ENCODE measurements at places on chromosomes 4 and X.

DNA sequence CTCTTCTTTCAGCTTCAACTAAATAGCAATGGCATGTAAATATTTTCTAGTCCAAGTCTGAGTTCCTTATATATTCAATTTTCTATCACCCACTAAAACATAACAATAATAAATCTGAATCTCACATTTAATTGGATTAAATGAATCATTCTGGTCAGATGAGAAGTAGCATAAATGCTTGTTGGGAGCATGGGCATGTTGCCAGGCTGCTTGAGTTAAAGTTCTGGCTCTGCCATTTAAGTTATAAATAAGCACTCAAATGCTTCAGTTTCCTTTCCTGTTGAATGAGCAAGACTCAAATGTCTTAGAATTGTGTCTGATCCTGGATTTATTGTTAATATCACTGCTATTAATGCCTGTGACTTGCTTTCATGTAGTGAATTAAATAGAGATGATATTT lies 496.3 kb downstream of the STPG2 start:
- DNase-seq: peak; percentile 67

DNA sequence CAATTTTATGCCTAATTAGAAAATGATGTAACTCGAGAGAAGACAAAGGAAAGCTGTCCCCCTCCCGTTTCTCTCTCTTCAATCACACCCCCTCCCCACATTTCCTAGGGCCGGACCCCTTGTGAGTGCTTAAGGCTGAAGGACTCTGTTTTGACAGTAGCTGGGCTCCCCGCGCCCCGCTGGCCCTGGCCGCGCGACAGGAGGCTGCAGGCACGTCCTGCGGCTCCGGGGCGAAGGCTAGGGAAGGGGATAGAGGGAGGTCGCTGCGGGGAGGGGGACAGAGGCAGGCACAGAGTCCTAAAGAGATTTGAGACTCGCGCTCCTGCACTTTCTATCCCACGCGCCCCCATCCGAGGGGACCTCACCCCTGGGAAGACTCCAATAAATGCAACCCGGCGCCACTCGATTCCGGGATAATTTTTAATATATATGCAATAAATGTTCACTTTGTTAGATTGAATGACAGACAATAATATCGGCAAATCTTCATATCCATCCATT lies 56.2 kb upstream of the TMEM33 start:
- no peak for DNase-seq

DNA sequence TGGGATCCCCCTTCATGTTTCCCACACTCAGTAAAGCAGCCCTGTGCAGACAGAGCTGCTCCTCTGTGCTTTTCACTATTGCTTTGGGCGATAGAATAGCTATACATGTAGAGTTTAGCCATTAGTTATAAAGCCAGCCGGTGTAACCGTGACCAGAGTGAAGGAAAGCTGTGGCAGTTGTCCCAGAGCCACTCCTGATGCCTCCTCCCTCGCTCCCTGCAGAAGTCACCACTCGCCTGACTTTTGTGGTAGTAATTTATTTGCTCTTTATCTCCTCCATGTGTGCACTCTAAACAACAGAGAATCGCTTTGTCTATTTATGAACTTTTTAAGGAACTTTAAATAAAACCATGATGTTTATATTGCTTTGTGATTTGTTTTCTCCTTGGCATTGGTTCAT lies 41.8 kb upstream of the WWC2 start:
- DNase-seq: no peak

DNA sequence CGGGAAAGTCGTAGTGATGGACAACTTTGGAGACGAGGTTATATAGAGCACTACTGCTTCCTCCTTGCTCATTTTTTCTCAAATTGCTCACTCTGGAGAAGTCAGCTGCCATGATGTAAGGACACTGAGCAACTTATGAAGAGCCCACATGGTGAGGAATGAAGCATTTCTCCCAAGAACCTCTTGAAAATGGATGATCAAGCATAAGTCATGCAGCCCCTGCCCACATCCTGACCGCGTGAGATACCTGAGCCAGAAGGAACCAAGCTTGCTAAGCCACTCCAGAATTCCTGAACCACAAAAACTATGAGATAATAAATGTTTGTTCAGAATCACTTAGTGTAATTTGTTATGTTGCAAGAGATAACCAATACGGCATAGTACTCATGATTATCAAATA lies 42.8 kb downstream of the PDE5A start:
- DNase-seq: peak; percentile 5

DNA sequence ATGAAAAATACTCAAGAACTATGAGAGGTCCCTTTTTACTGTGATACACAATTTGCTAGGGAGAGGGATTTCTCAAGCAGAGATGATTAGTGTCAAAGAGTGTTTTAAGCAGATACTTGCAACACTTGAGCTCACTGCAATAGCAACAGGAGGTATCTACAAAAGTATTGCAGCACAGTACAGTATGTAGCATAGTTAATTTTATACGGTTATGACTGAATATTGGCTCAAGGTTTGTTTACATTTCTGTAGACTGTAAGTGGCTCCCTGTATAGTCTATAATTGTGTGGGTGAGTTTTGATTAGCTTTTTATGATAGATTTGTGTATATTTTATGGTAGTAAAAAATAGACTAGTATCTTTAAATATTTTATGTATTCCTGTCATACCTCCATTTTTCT lies 1177.2 kb downstream of the TECRL start:
- DNase-seq: no peak

DNA sequence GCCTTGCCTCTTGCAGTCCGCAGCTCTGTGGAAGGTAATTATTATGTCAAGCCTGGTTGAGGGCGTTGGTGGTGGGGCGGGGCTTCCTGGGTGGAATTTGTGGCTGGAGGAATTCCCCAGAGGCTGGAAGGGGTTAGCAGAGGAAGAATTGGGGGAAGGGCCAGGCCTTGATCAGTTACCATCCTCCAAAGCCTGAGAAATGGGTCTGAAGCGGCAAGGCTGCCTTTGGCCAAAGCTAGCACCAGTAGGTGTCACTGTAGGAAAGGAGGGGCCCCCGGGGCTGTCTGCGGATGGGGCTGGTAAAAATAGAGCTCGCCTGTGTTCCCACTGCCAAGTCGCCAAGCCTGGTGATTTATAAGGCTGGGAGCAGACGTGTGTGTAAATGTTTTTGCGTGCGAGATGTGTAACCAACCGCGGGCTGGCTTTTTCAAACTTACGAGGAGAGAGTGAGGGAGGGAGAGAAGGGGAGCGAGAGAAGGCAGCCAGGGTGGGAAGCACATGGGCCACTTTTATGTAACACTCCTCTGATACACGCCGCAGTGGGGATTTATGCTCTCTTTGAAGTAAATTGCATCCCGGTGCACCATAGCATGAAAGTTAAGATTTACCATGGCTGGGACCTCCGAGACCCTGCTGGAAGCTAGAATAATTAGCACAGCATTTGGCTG lies 367.0 kb downstream of the BCOR start:
- peak; percentile 90 for DNase-seq

- no peak for DNase-seq
Observed at GRCh38 chr4:45036677-45037076, 310.3 kb upstream of the GNPDA2 start.

GRCh38 chr4:67746797-67747495 lies 7.2 kb downstream of the GNRHR start:
- DNase-seq: peak; percentile 39

DNA sequence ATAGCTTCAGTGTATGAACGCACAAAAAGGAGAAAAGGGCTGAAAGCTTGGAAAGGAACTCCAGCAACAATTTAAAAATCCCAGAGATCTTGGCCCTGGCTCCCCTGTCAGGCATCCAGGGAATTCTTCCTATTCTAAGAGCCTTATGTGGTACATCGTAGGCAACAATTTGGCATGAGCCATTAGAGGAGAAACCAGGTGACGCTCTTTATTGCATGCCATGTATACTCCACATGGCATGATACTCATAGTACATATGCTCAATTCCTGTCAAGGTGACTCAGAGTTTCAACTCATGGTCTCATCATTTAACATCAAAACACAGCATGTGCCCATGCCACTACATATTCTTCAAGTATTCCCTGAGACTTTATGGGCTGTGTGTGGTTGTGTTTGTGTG lies 191.3 kb downstream of the OR13H1 start:
- DNase-seq: no peak

GRCh38 chr4:119028296-119028695 lies 107.3 kb upstream of the MYOZ2 start:
- DNase-seq: no peak

DNA sequence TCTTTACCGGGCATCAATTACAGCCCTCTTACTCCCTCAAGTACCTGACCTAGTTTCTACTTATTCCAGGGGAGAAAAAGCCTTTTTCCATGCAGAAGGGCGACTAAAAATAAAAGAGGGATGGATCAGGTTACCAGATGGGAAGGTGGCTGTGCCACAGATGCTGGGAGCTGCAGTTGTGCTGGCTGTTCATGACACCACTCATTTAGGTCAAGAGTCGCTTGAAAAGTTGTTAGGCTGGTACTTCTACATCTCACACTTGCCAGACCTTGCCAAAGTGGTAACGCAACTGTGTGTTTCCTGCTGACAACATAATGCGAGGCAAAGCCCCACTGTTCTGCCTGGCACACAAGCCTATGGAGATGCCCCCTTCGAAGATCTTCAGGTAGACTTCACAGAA lies 148.4 kb upstream of the FGF16 start:
- DNase-seq: no peak

DNA sequence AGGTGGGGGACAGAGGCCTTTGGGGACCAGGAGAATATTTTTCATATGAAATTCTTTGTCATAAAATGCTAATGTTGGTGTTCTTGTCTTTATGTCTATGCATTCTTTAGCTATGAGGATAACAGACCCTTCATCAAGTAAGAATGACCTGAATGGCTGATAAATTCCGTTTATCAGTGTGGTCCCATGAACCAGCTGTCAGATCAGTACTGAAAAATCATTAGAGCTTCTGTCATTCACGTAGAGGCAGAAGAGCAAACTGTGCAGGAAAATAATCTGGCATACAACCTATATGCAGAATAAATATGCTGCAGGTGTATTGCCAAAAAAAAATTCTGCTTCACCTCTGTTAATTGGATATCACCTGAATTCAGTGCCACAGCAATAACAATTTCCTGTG lies 828.6 kb downstream of the ADGRL3 start:
- no peak for DNase-seq

- no peak for DNase-seq
Observed at GRCh38 chr4:145387079-145387478, 94.6 kb upstream of the SMAD1 start.

DNA sequence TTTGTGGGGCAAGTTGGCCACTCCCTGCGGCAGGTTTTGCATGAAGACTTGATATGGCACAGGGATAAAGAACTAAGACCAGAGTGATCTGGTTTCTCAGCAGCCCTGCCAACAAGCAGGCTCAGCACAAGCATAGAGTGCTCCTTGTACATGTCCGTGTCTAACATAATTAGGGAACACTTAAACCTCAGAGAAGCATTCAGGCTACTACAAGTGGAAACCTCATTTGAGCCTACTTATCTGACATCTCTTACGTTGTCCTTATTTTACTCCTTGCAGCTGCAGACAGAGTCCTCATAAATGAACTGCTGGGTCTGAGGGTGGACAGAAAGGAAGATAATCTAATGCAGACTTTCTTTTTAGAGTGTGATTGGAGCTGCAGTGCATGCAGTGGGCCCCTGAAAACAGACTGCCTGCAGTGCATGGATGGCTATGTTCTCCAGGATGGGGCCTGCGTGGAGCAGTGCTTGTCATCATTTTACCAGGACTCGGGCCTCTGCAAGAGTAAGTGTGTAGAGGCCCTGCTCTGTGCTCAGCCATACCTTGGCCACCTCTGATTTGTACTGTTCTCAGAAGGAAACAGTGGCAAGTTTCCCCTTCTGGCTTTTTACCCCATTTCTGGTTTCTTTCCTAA lies 179.1 kb upstream of the ANXA3 start:
- no peak for DNase-seq

DNA sequence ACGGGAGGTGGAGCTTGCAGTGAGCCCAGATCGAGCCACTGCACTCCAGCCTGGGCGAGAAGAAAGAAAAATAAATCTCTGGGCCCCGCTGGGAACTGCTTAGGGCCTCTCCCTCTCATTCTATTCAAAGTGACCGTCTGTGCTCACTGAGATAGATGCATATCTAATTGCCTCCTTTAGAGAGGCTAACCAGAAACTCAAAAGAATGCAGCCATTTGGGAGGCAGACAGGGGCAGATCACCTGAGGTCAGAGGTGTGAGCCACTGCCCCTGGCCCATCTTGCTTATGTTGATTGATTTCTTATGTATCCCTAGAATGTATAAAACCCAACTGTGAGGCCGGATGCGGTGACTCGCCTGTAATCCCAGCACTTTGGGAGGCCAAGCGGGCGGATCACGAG lies 6.2 kb upstream of the CSF2RA start:
- DNase-seq: no peak

DNA sequence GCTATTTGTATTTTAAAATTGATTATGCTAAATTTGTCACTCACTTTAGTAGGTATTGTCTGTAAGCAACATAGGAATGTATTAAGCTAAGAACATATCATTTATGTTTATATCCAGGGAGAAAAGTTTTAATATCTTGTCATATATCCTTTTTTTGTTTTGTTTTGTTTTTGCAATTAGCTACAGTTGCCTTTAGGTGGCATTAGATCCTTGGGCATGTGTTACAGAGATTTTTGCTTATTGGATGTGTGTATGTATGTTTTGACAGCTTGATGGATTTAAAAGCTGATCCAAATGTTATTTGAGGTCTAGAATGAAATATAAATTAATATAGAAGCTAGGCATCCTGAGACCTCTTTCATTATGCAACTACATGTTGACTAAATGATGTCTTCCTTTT lies 36.1 kb upstream of the OTUD4 start:
- DNase-seq: peak; percentile 51

DNA sequence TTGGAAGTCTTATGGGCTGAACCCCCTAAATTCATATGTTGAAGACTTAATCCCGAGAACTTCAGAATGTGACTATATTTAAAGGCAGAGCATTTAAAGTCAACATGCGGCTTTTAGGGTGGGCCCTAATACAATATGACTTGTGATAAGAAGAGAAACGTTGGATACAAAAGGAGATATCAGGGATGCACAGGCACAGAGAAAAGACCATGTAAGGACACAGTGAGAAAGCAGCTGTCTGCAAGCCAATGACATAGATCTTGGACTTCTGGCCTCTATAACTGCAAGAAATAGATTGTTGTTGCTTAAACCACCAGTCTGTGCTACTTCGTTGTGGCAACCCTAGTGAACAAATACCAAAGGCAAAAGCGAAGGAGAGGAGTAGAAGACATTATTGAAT lies 42.2 kb downstream of the GABRG1 start:
- DNase-seq: no peak

- DNase-seq: peak; percentile 61
Observed at GRCh38 chrX:103533511-103534216, 14.4 kb upstream of the RAB40A start.

DNA sequence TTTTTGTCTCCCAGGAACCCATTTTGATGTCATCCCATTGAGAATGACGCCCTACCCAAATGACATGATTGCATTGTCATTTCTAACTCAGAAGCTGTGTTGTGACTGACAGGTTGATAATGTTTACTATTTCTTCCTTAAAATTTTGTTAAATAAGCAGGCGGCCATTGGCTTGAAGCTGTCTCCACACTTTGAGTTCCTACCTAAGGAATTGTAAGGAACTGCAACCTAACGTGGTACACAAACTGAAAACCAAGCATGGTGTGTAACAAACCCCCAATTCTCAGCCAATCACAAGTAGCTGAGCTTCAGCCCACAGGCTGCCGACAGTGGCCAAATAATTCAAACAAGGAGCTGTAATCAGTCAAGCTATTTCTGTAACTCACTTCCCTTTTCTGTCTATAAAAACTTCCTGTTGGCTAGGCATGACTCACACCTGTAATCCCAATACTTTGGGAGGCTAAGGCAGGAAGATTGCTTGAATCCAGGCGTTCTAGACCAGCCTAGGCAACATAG lies 2.9 kb upstream of the MND1 start:
- peak; percentile 63 for DNase-seq

- no peak for DNase-seq
Observed at GRCh38 chr4:167893531-167893930, 198.8 kb upstream of the ANXA10 start.

- DNase-seq: no peak
Observed at GRCh38 chrX:112645774-112646173, 34.0 kb downstream of the LHFPL1 start.
